ENCODE measurements at places on chromosomes 4 and X.
A peak's percentile ranks its signal among the peaks of the same experiment; 100 is the strongest.

DNA sequence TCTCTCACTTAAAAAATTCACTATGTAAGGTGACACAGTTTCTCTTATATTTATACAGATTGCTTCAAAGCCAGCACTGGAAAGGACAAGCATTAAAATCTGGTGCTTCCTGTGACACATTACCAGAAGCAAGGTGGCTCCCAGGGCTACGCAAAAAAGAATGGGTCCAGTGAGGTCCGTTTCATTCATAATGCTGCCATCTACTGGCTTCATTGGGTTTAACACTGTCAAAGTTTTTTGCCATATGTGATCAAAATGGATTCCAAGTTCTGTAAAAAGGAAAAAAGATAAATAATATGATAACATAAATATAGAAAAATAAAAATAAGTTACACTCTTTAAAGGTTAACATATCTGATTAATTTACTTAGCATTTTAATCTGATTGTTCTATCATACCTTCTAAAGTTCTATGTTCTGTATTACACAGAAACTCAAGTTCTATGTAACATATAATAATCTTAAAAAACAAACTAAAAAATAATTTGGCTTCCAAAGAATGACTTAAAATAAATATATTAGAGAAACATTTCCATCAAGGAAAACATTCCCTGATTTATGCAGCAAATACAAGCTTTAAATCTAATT lies 22.1 kb downstream of the YIPF7 start:
- peak; percentile 77 for DNase-seq

- DNase-seq: no peak
Observed at GRCh38 chr4:125948021-125948420, 633.3 kb downstream of the FAT4 start.

DNA sequence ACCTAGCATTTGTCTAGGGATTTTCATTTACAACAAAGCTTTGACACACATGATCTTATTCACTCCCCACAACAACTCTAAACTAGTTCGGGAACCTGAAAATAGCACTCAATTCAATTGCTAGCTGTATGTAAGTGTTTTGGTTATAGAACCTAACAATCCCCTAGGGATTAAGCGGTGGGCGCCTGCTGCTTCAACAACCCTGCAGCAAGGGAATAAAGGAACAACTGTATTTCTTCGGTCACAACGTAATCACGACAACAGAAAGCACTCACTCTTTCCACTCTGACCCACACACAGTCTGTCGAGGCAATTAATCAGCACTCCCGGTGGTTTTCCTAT lies 674 bp upstream of the DIAPH2 start:
- DNase-seq: no peak

GRCh38 chrX:154734061-154734781 lies 16.7 kb downstream of the GAB3 start:
- DNase-seq: no peak
